ENCODE measurements at places on chromosomes 2 and 18. TPM values are rescaled to one million over a fixed set of nuclear protein-coding genes. Genes with fewer than 3 reads are reported as not detected.

GRCh38 chr2:215912299-215912842 lies 101.0 kb downstream of the MREG start:
- DNase-seq: no peak

DNA sequence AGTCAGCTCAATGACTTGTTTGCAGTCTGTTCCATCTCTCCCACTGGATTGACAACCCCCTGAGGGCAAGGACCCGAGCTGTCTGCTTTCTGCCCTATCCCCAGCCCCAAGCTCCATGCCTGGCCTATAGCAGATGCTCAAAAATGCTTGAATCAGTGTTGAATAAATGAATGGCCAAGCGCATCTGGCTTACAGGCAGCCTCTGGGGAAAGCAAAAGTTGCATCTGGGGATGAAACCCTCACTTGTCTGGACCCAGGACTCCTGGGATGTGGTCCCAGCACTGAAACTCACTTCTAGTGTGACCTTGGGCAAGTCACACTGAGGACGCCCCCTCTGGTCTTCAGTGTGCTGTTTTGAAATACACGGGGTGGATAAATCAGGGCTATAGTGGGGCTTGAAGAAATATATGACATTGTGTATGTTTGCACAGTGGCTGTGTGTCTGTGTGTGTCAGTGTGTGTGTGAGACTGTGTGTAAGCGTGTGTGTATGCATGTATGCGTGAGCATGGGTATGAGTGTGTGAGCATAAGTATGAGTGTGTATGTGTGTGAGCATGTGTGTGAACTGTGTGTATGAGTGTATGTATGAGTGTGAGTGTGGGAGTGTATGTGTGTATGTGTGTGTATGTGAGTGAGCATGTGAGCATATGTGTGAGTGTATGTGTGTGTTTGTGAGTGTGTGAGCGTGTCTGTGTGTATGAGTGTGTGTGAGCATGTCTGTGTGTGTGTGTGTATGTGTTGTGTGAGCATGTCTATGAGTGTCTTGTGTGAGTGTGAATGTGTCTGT lies 27.8 kb upstream of the TNS1 start:
- no peak for DNase-seq

- no peak for DNase-seq
Measured at GRCh38 chr2:14120376-14120775, 512.1 kb upstream of the LRATD1 start.

- peak; percentile 83 for DNase-seq
Measured at GRCh38 chr2:226995625-226996041, 159.8 kb downstream of the RHBDD1 start.

- no peak for DNase-seq
Measured at GRCh38 chr2:27651056-27651455, 12.4 kb downstream of the SUPT7L start.

GRCh38 chr2:48939232-48939631 lies 183.7 kb upstream of the LHCGR start:
- no peak for DNase-seq

DNA sequence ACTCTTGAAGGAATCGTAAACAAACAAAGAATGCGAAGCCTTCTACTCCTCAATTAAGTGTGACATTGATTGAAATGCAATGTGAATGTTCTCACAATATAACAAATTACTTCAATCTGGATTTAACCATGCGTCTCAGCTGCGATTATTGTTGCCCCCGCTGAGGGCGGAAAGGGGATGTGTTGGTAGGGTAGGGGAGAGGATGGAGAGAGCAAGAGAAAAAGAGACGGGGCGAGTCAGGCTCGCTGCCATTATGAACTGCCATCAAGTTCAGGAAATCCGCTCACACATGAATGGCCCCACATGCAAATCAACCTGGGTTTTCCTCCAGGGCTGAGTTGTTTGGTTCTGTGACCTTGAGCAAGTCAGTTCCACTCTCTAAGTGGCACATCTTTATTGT lies 129.8 kb downstream of the PXDN start:
- no peak for DNase-seq

DNA sequence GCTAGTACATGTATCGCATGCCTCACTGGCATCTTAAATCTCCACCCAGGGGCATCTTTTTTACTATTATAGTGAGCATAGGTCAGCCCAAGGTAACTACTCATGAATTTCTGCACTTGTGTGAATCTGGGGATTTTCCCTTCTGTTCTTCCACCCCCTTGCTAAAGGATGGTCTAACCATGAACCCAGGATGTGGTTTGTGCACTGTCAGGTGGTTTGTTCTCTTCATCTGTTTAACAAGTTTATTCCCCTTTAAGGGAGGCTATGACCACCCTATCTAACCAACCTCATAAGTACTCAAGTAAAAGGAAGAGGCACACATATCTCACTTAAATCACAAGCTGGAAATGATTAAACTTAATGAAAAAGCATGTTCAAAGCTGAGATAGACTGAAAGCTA lies 243.0 kb downstream of the RPRM start:
- peak; percentile 38 for DNase-seq

DNA sequence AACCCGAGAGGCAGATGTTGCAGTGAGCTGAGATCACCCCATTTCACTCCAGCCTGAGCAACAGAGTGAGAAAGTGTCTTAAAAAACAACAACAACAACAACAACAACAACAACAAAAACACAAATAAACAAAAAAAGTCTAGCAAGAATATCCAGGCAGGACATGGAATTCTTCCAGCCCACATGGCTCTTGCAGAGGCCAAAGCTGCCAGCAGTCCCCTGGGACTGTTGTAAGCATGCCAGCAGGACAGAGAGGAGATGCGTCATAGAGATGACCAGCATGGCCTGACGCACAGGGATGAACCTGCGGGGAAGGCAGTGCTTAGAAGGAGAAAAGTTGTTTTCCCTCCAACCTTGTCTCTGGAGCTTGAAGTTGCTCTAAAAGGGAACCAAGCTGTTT lies 182.3 kb upstream of the PGAP1 start:
- DNase-seq: no peak

GRCh38 chr2:65057391-65058052 lies 1.3 kb downstream of the CEP68 start:
- DNase-seq: peak; percentile 72

DNA sequence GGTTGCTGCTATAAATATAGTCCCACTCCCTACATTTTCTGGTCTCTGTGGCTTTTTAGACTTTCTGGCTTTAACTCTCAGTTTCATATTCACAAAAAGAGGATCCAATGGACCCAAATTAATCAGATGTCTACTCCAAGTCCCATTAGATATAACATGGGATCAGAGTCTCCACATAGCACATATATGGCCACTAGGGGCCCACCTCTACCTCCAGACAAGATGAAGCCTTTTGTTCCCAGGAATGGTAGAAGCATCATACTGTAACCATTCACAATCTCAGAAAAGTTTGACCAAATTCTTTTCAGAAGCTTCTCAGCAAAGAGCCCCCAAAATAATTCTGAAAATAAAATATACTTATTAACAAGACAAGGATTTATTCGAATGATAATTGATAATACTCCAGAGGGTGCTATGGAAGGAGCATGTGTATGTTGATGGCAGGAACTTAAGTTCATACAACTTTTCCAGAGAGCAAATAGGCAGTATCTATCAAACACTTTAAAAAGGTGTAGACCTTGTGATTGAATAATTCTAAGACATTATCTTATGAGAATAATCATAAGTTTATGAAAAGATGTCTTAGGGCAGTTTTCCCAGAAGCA lies 382.3 kb upstream of the CRIM1 start:
- DNase-seq: peak; percentile 27

DNA sequence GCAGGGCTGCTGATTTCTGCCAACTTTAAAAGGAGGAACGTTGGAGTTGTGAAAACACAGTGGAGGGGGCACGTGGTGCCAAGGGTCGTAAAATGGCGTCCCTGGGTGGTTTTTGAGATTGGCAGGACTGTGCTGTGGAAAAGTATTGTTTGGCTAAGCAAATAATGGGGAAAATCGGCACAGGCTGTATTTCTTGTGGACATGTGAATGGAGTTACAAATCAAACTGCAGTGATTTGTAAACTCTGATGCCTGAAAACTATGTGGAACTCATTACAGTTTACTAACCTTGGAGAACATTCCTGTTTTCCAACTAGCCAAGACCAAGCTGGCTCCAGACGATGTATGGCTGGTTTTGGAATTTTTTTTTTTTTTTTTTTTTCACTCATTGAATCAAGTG lies 68.7 kb downstream of the KCTD1 start:
- no peak for DNase-seq

- no peak for DNase-seq
Measured at GRCh38 chr2:172329774-172330671, 97.4 kb upstream of the ITGA6 start.

- DNase-seq: no peak
Measured at GRCh38 chr2:3192920-3193319, 184.7 kb downstream of the EIPR1 start.

DNA sequence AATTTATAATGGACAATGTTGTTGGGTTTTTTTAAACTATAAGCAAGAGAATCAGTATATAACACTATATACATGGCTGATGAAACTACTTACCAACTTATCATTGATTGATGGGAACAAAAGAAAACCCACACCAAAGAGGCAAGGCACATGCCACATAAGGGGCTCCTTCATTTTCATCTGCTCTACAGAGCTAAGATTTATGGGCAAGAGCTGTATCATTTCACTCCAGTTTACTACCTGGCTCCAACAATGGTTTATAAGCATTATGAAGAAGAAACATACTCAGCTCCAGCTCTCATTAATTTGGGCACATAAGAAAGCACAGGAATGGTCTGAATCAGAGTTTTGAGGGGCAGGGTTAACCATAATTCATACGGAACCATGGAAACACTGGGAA lies 283.3 kb downstream of the AGPS start:
- DNase-seq: no peak

- no peak for DNase-seq
Measured at GRCh38 chr2:234995332-234996068, 43.7 kb downstream of the SH3BP4 start.

GRCh38 chr18:52130624-52131301 lies 209.2 kb upstream of the DCC start:
- DNase-seq: no peak

DNA sequence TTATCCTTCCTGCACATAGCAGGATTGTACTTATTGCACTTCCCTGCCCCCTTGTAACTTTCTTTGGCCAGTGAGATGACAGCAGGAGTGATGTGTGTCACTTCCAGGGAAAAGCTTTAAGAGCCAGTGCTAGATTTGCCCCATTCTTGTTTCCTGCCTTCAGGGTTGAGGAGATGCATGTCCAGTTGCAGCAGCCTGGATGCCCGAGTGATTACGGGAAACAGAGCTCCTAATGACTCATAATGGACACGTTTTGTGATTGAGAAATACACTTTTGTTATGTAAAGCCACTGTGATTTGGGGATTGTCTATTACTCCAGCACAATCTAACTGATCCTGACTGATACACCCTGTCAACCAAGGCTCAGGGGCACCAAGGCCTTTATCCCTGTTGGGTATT lies 5.0 kb upstream of the TET3 start:
- DNase-seq: no peak

- DNase-seq: peak; percentile 56
Measured at GRCh38 chr2:164910101-164910899, 45.0 kb downstream of the SLC38A11 start.

MEP1B gene
- total RNA-seq: not detected

GPR45 gene
- not detected for total RNA-seq

ALPG gene
- total RNA-seq: not detected

MEX3C gene
- 46.7 TPM for total RNA-seq

RSAD2 gene
- total RNA-seq: 10.2 TPM

IL1RL2 gene
- total RNA-seq: 1.7 TPM

DPP10 gene
- not detected for total RNA-seq

GCG gene
- total RNA-seq: not detected

XPO1 gene
- 214 TPM for total RNA-seq

IL37 gene
- total RNA-seq: not detected

NCKAP5 gene
- not detected for total RNA-seq

LINC00305 gene
- total RNA-seq: not detected

C2orf49 gene
- total RNA-seq: 19.3 TPM

LIPG gene
- 0.71 TPM for total RNA-seq
